ENCODE measurements at places on chromosomes 12 and 14. TPM values are rescaled to one million over a fixed set of nuclear protein-coding genes. Genes with fewer than 3 reads are reported as not detected.

The KERA gene
- not detected for total RNA-seq

- no peak for DNase-seq
These were observed 5.8 kb upstream of the SLC6A13 start for GRCh38 chr12:268483-268840.

DNA sequence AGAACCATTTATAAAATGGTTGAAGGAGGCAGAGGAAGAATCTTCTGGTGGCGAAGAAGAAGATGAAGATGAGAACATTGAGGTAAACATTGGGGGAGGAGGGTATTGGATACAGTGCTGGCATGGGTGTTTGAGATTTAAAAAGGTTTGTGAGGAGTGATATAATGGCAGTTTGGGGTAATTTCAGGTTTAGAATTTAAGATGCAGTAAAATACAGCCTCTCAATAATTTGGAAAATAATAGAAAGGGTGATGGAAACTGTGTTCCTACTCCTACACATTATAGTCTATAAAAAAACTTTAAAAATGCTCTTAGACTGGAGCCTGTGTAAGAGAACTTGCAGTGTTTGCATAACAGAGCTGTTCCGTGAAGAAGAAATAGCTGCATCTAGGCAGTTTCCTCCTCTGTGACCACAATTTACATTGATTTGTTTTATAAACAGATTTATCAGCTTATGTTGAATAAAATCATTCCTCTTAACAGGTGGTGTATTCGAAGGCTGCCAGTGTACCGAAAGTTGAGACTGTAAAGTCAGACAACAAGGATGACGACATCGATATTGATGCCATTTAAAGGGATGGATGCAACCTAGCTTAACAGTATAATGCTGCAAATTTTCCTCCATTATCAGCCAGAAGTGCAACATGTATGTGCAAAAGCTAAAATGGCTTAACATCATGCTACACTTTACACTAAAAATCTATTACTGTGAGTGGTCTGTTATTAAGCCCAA is 6.6 kb downstream of the EIF5 start:
- DNase-seq, result no peak

GRCh38 chr14:56686416-56686815 is 106.8 kb downstream of the TMEM260 start:
- DNase-seq, result no peak

The SEC23A gene
- 37.9 TPM for total RNA-seq

The GSKIP gene
- 24.6 TPM for total RNA-seq

The ACSS3 gene
- total RNA-seq, result not detected

DNA sequence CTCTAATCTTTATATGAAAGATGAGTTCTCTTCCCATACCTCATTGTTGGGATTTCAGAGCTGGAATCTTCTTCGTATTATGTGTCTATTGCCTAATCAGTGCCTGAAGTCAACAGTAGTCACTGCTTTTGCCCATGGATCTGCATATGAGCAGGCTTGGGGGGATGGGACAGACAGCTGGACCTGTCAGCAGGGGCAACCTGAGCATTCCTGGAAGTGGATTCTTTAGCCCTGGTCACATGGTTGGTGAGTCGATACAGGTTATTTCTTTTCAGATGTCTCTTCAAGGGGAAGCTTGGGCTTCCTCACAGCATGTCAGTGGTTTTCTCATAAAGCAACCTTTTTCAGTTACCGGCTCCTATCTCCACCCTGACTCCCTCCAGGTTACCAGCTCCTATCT is 97.3 kb upstream of the RBM19 start:
- DNase-seq, result no peak

The IPO4 gene
- total RNA-seq, result 164 TPM

- DNase-seq, result no peak
These were observed 20.6 kb downstream of the RERG start for GRCh38 chr12:15200641-15201040.
